ENCODE measurements at places on chromosomes 11 and 22.
A peak's percentile ranks its signal among the peaks of the same experiment; 100 is the strongest.

DNA sequence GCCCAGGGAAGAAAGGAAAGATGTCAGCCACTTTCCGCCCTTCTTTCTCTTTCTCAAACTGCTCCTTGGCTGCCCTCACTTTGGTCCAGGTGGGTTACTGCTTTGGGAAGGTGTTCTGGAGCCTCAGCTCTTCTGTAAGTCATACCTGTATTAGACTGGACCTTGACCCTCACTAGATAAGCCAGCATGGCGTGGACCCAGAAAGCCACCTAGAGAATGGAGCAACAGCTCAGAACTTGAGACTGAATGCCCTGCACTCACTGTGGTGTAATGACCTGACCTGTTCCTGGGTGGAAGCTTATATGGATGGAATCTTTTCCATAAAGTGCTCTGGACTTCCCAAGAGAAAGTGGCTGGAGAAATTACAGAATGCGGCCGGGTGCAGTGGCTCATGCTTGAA, 15.6 kb downstream of the ACP2 start:
- no peak for DNase-seq

GRCh38 chr11:1598816-1599215, 722 bp upstream of the KRTAP5-2 start:
- DNase-seq: no peak

DNA sequence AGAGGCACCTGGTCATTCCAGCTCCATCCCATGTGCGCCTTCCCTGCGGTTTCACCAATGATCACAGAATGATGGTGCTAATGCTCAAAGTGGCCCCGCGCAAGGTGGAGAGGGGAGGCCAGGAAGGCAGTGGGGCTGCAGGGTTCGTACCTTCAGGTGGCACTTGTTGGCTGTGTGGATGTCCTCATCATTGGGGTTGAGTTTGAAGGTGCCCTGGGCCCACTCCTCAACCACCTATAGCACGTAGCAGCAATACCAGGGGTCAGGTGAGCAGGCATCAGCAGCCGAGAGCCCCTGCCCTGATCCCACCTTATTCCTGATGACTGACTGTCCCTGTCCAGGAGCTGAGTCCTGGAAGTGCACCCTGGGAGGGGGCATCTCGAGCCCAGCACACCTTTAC, 20.6 kb upstream of the DRICH1 start:
- no peak for DNase-seq

- DNase-seq: no peak
Observed at GRCh38 chr11:134024420-134025081, 44.3 kb upstream of the JAM3 start.

- no peak for DNase-seq
Observed at GRCh38 chr11:132257871-132258270, 887.5 kb downstream of the NTM start.

DNA sequence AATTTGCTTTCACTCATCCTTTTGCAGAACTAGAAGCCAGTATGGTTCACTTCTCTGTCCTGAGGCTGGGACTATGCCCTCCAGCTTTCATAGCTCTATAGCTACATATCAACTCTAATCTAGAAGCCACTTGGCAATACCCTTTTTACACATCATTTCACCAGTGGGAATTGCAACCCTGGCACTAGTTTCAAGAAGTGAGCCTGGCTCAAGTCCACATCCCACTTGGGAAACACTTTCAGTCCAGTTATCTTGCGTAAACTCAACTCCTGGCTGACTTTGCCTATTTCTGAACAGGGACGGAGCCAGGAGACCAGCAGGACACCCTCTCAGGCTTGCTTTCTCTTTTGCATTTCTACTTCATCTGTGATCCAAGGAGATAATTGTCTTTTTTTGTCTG, 19.9 kb upstream of the FAT3 start:
- no peak for DNase-seq

DNA sequence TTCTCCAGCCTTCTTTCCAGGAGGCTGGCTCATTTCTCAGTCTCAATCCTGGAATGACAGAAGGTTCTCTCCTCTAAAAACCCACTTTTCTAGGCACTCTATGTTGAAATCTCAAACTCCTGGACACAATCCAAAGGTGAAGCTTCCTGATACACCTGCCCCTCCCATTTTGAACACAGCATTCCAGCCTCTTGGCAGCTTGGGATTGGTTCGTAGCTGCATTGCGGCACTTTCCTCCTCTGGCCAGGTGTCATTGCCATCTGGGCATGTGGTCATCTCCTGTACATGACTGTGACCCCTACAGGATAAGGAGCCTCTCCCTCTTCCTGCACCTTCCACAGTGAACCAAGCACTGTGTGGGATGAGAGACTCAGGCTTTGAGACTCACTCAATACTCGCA, 230.2 kb upstream of the B3GAT1 start:
- DNase-seq: no peak

- DNase-seq: no peak
Observed at GRCh38 chr11:129696309-129696989, 119.2 kb upstream of the TMEM45B start.

- no peak for DNase-seq
Observed at GRCh38 chr11:133726542-133726941, 118.8 kb downstream of the SPATA19 start.

- DNase-seq: no peak
Observed at GRCh38 chr11:22713336-22713735, 46.9 kb downstream of the GAS2 start.

DNA sequence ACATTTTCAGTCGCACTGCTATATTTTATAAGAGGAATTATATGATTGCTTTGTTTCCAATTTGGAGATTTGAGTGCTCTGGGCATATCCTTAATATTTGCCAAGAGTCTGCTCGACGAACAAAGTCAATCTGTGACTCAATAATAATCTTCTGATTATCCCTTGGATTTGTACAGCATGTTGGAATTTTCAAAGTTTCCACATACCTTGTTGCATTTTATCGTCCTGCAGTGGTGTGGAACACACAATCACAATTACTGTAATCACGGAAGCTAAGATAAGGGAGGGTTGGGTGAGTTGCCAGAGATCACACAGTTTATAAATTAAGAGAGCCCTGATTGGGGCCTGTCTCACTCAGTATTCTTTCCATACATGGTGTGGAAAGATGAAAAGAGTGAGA, 189.3 kb downstream of the GUCY1A2 start:
- no peak for DNase-seq

DNA sequence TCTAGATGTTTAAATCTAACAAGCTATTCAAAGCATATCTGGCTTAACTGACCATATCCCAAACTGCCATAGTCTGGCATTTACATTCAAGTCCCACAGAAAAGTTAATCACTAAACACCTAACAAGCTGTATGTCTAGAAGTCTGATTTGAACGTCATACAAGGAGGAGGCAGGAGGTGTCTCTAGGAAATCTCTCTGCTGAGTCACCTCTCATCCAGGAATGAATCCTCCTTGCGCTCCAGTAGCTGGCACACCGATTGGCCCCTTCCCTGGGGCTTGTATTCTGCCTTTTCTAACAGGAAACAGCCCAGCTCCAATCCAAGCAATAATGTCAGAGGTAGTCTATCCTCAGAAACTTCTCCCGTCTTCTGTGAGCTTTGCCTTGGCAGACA, 31.8 kb downstream of the FEZ1 start:
- no peak for DNase-seq

- DNase-seq: no peak
Observed at GRCh38 chr11:83480251-83480650, 194.1 kb upstream of the CCDC90B start.

DNA sequence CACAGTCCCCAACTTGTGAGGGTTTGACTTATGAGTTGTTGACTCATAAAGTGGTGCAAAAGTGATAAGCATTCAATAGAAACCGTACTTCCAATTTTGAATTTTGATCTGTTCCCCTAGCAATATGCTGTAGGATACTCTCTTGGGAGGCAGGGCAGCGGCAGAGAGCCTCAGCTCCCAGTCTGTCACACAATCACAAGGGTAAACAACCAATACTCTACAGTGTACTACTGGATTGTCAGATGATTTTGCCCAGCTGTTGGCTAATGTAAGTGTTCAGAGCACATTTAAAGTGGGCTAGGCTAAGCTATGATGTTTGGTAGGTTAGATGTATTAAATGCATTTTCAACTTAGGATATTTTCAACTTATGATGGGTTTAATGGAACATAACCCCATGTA, 13.7 kb upstream of the NXPE2 start:
- no peak for DNase-seq

- DNase-seq: no peak
Observed at GRCh38 chr11:114058871-114059277, 637 bp upstream of the ZBTB16 start.

- no peak for DNase-seq
Observed at GRCh38 chr11:111095327-111095726, 150.2 kb upstream of the POU2AF2 start.

GRCh38 chr22:20566420-20567260, 59.2 kb downstream of the MED15 start:
- no peak for DNase-seq

GRCh38 chr11:104073950-104074705, 37.7 kb downstream of the DDI1 start:
- no peak for DNase-seq

DNA sequence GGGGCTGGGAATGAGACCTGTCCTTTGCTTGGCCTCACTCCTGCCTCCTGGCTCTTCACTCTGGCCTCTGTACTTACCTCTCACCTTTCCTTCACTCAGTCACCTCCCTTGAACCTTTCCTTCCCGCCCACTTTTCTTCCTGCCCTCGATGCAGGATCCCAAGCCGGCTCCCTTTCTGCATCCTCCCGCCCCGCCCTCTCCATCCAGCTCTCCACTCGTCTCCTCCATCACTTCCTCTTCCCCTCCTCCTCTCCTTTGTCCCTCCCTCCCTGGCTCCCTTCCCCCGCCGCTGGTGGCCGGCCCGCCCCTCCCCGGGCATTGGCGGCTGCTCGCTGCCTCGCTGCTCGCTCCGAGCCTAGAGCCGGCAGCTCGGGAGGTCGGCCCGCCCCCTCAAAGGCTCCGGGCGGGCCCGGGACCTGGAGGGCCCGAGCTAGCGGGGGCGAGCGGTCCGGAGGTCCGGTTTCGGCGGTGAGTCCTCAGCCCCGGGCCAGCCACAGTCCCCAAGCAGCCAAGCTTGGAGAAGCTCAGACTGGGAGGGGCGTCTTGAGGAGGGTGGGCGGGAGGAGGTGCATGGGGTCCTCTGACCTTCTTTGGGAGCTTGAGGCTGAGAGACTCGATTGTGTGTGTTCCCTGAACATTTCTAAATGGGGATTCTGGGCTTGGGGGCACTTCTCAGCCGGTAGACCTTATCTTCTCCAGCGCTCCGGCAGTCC, 13.8 kb downstream of the PHLDB1 start:
- DNase-seq: peak; percentile 73

- DNase-seq: no peak
Observed at GRCh38 chr11:113724778-113725177, 18.7 kb upstream of the TMPRSS5 start.

DNA sequence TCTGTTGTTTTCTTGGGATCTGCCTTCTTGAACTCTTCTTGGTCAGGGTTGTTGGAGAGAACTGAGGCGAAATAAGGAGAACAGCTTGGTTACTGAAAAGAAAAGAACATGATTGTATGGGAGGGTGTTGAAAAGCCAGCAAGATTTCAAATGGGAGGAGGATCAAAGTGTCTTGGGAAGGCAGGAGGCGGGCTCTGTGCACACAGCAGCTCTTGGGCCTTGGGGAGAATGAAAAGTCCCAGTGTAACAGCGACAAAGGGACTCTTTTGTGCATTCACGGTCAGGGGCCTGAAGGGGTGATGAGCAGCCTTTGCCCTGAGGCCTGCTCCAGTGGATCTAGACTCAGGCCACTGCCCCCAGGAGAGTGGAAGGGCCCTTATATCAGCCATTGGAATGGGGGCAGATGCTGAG, 135.4 kb downstream of the ADAMTS15 start:
- DNase-seq: peak; percentile 41

DNA sequence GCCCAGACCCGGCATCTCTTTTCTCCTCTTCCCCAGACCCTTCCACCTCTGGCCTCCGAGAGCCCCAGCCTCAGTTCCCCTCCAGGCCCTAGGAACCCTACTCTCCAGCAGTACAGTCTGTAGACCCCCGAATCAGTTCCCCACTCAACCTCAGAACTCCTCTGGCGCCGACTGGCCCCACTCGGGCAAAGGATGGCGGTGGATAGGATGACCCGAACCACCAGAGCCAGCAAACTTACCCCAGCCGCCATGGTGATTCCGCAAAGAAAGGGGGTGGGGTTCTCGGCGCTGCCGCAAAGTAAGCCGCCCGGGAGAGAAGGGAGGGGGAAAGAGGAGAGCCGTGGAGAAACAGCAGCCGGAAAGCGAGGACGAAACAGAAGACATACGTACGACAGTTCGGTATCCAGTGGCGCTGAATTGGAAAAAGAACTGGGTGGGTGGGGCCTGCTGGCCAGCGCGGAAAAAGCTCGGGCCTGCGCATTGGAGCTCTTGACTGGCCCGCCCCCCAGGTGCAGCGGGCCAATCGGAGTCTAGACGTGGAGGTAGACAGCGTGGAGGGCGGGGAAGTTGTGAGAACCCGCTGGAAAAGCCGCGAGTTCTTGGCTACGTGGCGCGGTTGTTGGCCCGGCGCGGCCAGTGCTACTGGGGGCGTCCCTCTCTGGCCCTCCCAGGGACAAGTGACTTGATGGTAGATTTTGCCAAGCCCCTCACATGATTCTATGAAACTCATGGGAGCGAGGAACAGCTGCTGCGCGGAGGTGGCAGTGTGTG, at the start of gene EEF1G:
Gene EEF1G, minus strand, starts transcription at position 300 of the 771 bp plus-strand sequence. Its CDS starts 49 bp downstream, at position 251.
- peak; percentile 99 for DNase-seq

GRCh38 chr11:73152861-73153483, 10.9 kb upstream of the FCHSD2 start:
- DNase-seq: no peak

DNA sequence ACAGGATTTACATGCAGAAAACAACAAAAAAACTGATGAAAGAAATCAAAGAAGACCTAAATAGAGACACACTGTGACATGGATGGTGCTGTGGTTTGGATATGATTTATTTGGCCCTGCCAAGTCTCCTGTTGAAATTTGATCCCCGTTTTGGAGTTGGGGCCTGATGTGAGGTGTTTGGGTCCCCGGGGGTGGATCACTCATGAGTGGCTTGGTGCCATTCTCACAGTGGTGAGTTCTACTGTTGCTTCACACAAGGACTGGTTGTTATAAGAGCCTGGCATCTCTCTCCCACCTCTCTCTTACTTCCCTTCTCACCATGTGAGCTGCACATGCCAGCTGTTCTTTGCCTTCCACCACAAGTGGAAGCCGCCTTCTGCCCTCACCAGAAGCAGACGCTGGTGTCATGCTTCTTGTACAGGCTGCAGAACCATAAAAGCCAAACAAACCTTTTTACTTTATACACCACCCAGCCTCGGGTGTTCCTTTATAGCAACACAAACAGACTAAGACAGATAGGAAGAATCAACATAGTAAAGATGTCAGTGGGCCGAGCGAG, 7.8 kb upstream of the RTL6 start:
- no peak for DNase-seq

GRCh38 chr22:33539902-33540751, 380.1 kb downstream of the LARGE1 start:
- no peak for DNase-seq
